ENCODE measurements at places on chromosomes 12 and 14.

GRCh38 chr12:2389079-2389790 lies 336.4 kb downstream of the CACNA1C start:
- DNase-seq = no peak

DNA sequence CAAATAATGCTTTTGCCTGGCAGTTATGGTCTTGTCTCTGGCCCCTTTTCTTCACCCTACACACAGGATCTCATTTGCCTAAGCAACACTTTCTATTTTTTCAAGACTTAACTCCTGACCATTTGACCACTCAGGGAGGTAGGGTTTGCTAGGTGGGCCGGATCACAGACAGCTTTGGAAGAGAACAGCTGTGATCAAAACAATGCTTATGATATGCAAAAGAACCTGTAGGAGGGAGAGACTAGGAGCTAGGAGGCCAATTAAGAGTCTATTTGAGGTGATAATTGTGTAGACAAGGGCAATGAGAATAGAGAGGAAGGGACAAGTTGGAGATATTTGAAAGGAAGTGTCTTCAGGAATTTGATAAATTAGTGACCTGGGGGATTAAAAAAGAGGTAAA lies 12.3 kb upstream of the DACT1 start:
- DNase-seq = no peak

DNA sequence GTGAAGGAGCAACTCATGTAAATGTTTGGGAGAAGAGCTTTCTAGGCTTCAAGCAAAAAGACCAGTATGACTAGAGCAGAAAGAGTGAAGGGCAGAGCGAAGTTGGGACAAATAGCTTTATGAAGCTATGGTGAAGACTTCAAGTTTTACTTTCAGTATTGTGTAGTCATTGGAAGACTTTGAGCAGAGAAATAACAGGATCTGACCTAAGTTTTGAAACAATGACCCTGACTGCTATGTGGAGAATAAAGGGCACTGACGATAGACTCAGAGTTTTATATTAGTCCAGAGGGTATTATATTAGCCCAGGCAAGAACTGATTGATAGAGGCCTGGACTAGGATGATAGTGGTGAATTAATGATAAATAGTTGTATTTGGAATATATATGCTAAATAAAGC lies 187.3 kb downstream of the KTN1 start:
- DNase-seq = no peak

- DNase-seq = no peak
Observed at GRCh38 chr14:23865502-23865901, 88.1 kb upstream of the DHRS4 start.

DNA sequence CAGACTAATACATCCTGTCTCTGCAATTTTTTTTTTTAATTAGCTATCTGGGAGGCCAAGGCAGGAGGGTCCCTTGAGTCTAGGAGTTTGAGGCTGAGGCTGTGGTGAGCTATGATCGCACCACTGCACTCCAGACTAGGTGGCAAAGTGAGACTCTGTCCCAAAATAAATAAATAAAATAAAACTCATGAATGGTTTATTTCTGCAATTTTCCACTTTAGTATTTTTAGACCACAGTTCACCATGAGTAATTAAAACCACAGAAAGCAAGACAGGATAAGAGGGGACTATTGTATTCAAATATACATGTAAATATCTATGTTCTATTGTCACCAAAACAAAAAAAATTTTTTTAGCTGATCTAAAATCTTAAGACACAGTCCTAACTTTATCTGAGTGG lies 17.8 kb downstream of the TAOK3 start:
- DNase-seq = no peak

DNA sequence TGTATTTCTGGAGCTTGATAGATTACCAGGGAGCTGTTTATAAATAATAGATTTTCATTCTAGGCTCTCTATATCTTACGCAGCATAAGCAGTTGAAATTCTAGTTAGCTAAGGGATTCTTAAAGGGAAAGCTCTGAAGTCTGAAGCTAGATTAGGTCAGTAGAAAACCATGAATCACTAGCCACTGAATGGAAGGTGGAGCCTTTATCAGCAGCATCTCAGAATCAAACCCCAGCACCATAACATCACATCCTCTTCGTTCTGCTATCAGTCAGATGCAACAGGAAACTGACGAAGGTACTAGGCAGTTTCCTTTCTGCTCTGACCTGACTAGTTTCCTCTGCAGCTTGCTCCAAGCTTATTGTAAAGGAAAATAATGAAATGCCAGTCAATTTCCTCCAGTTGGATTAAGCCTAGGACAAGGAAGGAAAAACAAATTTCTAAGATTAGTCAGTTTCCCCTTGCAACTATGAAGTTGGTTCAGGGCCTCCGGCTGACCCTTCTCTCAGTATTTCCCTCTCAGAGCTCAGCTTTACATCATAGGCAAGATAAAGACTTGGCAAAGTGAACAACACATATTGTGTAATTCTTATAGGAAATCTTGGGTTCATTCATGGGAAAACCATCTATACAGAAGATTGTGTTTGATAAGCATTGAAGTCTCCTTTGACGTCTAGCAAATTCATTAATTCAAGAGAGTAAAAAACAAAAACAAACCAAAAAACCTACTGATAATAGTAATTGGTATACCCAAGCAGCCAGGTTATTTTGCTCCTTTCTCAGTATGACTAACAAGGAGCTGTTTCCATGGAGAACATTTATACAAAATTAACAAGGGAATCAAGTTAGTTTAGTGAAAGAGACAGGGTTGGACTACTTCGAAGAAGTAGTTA lies 43.4 kb upstream of the CFAP54 start:
- DNase-seq = no peak

DNA sequence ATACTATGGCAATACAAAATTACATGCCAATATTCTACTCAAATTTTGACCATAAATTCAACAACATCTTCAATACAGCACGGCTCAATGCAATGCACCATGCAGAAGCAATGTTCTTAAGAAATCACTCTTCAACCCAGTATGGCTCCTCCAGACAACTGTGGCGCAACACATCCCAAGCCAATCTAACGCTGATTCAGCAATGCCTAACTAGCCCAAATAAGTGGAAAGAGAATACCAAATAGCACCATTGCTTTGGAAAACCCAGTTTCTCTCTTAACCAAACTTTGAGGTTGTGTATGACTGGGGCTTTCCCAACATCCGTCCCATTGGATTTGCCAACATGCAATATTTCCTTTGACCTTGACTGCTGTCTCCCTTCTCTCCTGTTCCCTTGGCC lies 211.1 kb upstream of the TBX3 start:
- DNase-seq = no peak

DNA sequence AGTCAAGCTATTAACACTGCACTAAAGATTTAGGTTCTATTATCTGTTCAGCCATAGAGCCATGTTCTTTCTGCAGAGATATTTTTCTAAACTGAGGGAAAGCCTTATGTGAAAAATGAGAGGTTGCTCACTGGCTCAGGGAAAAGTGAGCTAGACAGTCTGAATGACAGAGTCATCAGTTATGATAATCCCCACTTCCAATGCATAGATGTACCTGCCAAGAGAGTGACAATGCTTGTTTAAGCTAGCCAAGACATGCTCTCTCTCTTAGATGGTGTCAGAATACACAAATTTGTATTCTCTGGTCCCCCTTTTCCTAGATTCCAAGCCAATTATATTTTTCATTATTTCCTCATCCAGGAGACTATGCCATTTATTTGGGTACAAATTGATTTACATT lies 176.9 kb upstream of the FRMD6 start:
- DNase-seq = no peak

DNA sequence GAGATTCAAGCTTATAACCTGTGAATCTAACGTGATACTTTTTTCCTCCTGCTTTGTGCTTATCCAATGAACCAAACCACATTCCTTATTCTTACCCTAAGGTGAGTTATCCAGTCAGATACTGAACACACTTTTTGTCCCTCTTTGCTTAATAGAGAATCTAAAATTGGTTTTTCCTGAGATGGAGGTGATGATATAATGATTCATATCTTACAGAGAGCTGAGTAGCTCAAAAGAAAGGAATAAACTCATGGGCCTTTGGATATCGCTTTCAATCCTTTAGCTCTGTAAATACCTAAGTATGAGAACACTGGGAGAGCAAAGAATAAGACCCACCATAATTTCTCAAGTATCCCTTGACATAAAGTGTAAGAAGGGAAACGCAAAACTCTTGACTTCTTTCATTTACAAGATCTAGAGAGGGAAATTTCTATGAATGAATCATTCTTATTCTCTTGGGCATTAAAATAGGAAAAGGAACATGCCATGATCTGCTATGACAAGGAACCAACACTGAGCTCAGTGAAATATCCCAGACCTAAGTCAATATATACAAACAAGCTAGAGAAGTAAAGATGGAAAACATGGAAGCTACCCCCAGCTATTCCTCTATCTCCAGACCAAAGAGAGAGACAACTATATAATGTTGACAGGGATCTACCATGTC lies 81.8 kb upstream of the STAC3 start:
- no peak for DNase-seq

DNA sequence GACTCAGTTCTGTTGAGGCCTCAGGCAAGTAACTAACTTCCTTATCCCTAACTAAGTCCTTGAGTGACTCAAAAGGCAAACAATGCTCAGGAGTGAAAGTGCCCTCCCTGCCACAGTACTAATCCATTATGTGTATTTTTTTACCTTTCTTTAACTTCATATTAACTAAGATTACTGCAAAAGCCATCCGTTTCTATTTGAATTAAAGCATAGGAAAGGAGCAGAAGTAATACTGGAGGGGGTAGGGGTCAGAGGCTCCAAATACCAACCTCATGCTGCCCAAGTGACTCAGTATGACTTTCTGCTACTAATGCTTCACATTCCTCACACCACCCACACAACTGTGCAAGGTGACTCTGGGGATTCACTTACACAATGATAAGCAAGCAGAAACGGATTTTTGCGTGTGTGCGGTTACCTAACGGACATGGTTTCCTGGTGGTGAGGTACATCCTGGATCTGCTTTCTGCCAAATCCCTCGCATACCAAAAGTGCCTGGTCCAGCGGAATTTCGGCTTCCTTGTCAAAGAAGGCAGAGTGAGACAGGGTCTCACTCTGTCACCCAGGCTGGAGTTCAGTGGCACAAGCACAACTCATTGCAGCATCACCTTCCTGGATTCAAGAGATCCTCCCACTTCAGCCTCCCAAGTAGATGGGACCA lies 25.1 kb downstream of the MOK start:
- DNase-seq = no peak

GRCh38 chr12:20220339-20220738 lies 148.0 kb upstream of the PDE3A start:
- DNase-seq = no peak

Measured in hindlimb muscle (tissue), 1 donor.